ENCODE measurements at places on chromosomes 1 and 21. TPM values are rescaled to one million over a fixed set of nuclear protein-coding genes. Genes with fewer than 3 reads are reported as not detected.

Gene TRIM17
- 0.27 TPM for total RNA-seq

Gene KCNE1
- 0.27 TPM for total RNA-seq

Gene ATAD3A
- 28.8 TPM for total RNA-seq

Gene MATN1
- 2.7 TPM for total RNA-seq

Gene AGRN
- total RNA-seq = 3.8 TPM

Gene RGS1
- 13.7 TPM for total RNA-seq

Gene S100A7
- not detected for total RNA-seq

Gene DIRAS3
- total RNA-seq = 0.27 TPM

Gene LGR6
- total RNA-seq = 0.54 TPM

Gene SNRNP40
- 111 TPM for total RNA-seq

Gene DMRTA2
- not detected for total RNA-seq

Gene C1orf116
- total RNA-seq = under 0.01 TPM

Gene CELA3B
- not detected for total RNA-seq

Gene LRRN2
- total RNA-seq = 1.3 TPM

GRCh38 chr1:207056673-207057072, 3.6 kb downstream of the PFKFB2 start:
- DNase-seq = no peak

DNA sequence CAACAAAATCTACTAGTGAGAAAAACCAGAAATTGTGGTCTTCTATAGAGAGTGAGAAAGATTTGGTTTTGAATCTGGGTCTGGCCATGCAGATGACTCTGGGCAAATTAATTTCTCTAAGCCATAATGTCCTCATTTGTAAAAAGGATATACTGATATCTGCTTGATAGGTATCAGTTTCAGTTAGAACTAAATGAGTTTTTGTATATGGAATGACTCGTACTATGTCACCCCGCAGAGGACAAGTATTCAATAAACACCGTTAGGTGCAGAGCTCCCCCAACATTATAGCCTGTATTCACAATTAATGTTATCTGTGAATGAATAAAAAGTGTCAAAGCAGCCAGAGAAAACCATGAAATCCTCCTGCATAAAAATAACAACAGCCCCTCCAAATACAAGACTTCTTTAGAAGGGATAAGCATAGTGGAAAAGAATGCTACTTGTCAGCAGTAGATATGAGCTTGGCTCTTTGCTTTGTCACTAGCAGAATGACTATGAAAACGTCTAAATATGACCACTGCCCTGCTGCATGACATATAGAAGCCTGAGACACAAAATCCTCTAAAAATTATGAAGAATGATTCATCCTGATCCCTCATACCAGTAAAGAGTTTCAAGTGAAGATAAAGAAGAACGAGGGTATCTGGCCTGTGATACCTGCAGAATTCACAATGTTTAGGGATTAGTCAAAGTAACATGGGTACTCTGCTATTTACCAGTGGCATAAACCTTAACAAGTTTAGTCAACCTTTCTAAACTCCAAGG, 17.8 kb downstream of the SCAF4 start:
- no peak for DNase-seq

DNA sequence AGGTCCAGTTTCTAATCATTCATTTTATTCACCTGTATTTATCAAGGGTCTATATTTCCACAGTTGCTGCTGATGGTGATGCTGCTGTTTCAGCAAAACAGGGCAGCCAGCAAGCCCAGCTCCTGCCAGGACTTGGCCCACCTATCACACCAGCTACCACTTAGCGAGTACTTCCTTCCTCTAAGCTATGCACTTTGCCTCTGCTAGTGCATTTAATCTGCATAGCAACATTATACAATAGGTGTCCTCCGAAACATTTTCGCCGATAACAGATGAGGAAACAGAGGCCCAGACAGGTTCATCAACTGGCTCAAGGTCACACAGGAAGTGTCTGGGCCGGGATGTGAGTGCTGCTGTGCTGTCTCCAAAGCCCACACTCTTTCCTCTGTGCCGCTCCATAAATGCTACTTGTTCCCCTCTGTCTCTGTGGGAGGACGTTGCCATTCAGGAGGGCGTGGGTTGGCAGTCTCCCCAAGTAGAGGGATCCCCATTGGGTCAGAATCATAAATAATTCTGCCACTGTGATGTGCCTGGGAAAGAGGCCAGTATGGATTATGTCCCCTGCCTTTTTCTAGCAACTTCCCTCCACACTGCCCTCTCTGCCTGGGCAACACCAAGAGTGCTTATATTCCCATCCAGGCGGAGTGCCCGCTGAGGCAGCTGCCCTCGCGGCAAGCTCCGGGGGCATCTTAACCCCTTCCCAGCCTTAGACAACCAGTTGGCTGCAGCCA, 9.4 kb upstream of the PLEKHA6 start:
- no peak for DNase-seq

DNA sequence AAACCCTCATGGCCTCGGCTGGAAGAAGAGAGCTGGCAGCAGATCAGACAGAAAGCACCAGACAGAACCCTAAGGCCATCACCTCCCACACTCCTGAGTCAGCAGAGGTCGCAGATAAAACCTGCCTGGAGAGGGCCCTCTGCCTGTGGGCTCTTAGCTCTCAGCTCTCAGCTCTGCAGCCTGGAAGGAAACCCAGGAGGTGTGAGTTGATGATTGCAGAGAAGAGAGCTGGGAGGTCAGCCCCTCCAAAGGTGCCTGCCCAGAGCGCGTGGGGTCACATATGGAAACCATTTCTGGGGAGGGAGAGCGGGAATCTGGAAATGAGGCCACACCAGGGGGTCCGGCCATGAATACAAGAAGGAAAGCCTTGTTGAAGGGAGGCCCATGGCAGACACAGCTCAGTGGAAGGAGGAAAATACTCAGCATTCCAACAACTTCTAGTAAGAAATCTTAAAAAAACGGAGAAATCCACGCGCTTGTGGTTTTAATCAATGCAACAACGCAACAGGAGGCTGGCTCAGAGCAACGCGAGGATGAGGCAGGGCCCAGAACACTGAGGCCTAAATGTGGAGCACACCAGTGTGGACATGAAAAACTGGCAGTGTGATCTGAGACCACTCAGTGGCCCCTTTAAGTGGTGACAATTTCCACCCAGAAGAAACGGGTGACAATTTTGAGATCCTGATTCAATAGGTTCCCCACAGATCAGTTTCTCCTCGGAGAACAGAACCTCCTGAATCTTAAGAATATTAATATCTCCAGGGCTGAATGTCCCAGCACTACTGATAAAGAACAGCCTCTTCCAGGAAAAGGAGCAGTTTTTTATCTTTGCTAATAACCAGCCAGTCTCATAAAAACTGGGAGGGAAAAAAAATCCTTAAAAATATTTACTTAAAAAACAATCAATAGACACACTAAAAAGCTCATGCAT, 45.7 kb downstream of the PSMG1 start:
- no peak for DNase-seq

- DNase-seq = no peak
Measured at GRCh38 chr1:89041119-89041641, 18.5 kb upstream of the GBP3 start.

GRCh38 chr1:178461104-178461503, 35.7 kb downstream of the CLEC20A start:
- no peak for DNase-seq

DNA sequence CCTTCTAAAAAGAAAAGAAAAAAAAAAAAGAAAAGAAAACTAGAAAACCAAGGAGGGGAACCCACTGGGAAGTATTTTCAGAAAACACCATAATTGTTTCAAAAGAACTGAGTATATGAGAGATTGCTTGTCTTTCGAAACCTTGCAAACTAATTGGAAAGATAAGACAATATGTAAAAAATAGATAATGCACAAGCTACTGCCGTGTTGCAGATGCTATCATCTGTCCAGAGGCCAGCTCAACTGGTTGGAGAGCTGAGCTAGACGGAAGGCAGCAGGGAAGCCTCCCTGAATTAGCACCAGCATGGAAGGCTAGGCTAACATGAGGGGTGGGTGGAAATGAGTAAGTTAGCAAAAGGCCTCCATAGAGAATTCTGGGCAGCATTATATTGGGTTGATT, 16.2 kb upstream of the CACHD1 start:
- no peak for DNase-seq

DNA sequence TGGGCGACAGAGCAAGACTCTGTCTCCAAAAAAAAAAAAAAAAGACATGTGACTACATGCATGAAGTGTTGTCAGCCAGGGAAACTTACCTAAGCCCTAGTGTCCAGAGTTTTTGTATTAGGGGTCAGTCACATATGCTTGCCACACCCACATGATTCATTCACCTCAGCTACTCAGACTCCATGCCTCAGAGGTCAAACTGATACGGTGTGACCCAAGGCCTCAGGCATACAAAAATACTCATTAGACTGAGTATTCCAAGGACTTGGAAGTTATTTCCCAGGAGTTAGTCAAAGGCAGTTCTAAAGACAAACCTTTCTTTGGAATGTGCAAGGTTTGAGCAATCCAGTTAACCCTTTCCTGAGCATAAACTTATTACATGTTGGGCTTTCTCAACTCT, 6.3 kb upstream of the TRIM33 start:
- DNase-seq = no peak

DNA sequence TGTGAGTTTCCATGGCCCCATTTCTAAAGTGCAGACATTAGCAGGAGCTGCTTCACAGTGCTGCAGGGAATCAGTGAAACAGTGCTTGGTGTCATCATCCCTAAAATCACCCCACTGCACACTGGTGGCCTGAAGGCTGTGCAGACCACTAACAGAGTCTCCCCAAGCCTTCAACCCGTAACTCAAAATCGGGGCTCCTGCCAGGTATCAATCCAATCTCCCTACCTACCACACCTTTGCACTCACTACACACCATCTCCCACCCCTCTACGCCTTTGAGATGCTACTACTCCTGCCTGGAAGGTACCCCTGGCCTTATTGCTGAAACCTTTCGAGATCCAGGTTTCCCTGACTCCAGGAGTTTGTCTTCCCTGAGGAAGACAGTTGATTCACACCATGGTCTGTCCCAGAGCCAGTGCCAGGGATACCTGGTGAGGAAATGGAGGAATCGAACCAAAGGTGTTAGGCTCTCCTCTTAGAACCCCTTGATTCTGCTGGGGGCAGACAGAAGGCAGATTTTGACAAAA, 25.5 kb downstream of the SLC2A1 start:
- DNase-seq = no peak

GRCh38 chr1:151346082-151346768, 827 bp downstream of the RFX5 start:
- DNase-seq = peak; percentile 26

DNA sequence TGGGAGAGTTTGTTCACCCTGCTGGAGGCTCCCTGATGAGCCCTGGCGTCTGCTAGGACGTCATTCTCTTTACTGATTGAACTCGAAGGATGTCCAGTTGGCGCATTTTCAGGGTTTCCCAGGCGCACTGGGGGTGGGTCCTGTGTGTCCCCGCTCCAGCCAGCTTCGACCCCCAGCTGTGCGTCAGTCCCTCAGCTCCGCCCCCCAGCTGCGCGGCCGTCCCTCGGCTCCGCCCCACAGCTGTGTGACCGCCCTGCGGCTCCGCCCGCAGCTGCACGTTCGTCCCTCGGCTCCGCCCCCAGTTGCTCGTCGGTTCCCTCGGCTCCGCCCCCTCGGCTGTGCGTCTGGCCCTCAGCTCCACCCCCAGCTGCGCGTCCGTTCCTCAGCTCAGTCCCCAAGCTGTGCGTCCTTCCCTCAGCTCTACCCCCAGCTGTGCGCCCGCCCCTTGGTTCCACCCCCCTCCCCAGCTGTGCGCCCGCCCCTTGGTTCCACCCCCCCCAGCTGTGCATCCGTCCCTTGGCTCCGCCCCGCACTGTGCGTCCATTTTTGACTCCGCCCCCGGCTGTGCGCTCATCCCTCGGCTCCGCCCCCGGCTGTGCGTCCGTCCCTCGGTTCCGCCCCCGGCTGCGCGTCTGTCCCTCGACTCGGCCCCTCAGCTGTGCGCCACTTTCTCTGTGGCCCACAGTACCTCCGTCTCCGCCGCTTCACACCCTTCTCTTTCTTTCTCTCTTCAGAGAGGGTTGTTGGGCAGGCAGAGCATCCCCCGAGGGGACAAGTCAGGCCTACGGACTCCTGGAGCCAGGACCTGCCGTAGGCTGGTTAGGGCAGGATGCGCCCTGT, 61.3 kb downstream of the FAAP20 start:
- peak; percentile 90 for DNase-seq

- peak; percentile 24 for DNase-seq
Measured at GRCh38 chr1:54273092-54273794, 73.3 kb downstream of the MRPL37 start.

- peak; percentile 86 for DNase-seq
Measured at GRCh38 chr21:42187976-42188653, 30.8 kb upstream of the ABCG1 start.

DNA sequence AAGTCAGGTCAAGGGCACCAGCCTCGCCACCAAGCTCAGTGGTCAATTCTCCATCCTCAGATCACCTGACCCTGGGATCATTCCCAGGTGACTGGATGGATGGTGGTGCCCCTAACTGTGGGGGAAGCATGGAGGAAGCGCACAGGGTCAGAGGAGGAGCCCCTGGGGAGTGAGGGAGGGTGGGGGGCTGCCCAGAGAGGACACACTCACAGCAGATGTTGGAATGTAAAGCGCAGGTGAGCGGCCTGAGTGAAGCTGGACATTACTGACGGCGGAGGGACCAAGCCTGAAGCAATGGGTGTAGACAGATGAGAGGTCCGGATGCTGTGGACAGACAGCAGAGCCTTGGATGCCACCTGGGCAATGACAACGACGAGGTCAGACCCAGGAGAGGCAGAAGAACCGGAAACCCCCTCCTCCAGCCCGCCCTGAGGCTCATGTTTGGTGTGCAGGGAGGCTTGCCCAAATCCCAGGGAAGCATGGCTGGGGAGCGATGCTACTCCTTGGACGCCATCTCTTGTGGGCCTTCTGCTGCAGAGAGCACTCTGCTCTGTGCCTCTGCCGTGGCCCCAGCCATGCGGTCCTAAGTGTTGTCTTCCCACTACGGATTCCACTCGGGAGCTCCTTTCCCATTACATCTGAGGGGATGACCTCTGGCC, 5.7 kb upstream of the CPLANE2 start:
- no peak for DNase-seq

DNA sequence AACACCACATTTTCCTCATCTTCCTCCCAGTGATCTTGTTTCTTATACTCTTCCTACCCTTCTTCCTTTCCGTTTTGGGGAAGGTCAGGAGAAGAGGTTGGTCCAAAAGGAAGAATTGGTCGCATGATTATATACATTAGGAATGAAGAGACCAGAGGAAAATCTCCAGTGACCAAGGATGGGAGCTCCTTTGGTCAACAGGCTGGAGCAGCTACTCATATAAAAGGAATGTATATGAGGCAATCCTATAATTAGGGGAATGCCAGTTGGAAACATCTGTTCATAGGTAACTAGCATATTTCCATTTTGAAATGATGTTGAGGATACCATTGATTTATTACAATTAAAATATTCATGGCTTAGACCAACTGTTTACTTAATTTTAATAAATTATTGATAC, 114.5 kb downstream of the LRRC40 start:
- no peak for DNase-seq

- no peak for DNase-seq
Measured at GRCh38 chr1:17404820-17405219, 32.8 kb downstream of the PADI6 start.

DNA sequence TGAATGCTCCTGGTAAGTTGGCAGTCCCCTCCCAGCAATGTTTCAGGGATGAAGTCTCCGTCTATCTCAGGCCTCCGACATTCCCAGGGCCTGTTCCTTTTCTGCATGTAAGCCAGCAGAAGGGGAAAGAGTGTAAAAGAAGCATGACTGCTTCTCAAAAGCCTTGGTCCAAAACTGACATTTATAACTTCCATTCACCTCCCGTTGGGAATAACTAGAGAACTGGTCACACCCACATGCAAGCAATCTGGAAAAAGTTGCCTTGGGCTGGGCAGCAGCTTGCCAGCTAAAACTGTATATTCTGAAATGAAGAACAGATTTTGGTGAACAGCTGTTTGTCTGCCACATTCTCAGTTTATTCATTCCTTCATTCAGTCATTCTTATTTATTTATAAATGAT, 24.2 kb upstream of the NPL start:
- DNase-seq = no peak

- no peak for DNase-seq
Measured at GRCh38 chr1:36092798-36093185, 4.1 kb downstream of the ADPRS start.

Measured in hematopoietic multipotent progenitor cell (in vitro differentiated cells).